ENCODE measurements at places on chromosomes 13 and 19.

DNA sequence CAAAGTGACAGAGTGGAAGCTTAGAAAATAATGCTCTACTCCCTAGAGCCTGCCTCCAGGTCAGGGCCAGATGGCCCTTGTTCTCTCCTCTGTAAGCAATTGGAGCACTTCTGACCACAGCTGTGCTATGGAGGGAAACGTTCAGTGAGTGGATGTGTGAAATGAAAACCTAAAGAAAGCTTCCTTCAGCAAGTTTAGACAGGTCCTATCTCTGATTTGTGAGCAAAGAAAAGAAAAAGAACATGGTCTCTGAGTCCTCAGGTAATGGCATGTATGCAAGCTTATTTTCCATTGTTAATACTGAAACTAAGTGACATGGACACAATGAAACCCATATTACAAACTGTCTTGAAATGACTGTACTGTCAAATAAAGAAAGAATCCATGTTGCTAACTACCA, 1486.8 kb downstream of the EFNB2 start:
- DNase-seq, result no peak

GRCh38 chr13:108155185-108156106, 59.9 kb downstream of the LIG4 start:
- peak; percentile 43 for DNase-seq

DNA sequence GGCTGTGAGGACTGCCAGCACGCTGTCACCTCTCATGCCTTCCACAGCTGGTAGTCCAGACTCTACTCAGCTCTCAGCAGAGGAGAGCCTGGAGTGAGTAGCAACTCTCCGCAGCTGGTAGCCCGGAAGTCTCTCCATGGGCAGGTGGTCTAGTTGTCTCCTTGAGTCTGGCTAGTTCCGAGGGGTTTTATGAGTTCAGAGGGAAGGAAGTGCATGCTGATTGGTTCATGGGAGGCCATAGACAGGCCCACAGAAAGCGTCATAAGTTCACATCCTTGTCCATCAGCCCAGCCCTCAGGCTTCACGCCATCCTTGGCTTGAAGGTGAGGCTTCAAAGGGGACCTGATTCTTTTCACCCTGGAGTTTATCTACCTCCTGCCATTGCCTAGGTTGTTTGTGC, 2662.4 kb upstream of the PCDH20 start:
- DNase-seq, result no peak

DNA sequence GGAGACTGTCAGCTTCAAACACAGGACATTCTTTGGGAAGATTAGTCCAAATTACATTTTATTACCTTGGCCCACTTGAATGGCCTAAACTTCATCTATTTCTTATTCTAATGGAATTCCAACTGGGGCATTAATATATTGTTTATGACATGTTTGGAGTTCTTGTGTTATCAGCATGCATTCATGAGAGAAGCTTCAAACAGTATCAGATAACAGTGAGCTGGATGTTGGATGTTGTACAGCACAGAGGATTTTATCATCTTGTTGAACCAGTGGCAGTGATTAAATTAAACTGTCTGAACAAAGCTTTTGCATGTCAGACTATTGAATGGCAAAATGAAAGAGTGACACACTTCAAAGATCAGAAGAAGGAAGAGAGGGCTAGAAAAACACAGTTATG, 50.0 kb downstream of the MZT1 start:
- no peak for DNase-seq

GRCh38 chr13:105972811-105973590, 562.5 kb downstream of the EFNB2 start:
- peak; percentile 37 for DNase-seq

DNA sequence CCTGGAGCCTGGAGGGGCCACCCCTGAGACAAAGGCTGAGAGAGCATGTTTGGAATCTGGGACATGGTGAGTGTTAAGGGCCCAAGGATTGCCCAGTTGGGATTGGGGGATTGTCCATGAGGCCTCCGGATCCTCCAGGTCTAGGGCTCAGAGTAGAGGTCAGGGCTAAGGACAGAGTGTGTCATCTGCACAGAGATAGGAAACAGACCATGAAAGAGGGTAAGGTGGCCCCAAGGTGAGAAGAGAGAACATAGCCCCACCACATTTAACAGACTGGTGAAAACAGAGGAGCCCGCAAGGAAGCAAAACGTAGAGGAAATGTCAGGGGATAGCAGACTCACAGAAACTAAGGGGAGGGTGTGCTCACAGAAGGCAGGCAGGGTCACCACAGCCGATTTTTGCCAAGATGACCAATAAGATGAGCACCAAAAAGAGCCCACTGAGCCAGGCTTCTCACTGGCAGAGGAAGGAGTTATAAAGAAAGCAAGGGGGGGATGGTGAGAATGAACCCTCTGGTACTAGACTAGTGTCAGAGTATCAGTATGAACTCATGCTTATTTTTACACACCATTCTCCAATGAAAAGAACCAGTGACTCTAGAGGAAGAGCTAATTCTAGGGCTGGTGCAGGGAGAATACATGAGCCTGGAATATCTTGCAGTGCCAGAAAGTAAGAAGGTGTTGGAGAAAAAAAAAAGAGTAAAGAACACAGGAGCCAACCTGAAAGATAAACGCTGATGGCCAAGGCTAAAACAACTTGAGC, 17.5 kb downstream of the DYRK1B start:
- DNase-seq, result no peak

DNA sequence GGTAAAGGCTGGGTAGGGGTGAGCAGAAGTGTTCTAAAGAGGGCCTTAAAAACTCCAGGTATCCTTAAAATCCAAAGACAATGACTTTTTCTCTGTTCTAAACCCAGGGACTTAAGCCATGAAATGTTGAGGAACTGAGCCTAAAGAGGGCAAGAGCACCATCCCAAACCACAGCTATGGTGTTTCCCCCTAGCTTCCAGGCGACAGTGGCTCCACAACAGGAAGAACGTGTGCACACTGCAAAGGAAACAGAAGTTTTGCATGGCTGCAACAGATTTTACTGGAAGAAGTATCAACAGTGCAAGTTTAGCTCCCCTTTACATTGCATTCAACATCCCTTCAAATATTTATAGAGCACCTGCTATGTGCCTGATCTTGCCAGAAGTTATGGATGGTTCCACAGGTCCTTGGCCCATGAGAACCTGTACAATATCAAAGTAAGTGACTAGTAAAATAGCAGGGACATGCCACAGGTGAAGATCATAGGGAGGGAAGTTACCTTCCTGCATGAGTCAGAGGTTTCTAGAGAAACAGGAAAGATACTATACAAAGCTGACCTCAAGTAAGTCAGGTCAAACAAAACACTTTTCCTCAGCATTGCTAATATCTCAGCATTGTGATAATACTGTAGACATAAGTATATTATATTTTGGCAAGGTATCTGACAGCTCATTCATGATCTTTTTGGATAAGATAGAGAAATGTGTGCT, 8.4 kb upstream of the KCTD12 start:
- DNase-seq, result no peak

DNA sequence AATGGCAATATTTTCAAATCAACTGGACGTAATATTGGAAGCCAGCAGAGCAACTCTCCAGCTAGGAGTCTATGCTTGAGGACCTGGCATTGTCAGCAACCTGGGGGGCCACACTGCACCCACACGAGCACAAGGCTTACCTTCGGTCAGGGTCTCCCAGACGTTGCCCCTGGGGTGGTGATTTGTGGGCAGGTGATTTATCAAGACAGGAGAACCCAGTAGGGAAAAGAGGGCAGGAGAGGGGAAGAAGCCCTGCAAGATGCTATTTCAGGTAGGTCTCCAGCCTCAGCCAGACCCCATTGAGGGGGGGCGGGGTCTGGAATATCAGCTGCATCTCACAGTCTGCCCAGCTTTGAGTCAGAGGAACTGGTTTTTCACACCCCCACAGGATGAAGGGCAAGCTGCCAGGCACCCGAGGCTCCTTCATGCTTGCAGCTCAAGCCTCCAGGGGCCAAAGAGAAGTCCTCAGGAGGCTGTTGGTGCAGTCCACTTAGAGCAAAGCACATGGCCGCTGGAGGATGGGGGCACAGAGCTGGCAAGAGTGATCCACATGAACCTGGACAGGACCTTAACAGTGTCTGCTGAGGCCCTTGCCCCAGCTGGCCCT, 80.9 kb upstream of the UQCRFS1 start:
- no peak for DNase-seq

- no peak for DNase-seq
Measured at GRCh38 chr13:101490406-101491015, 38.0 kb downstream of the ITGBL1 start.

GRCh38 chr13:63481334-63481733, 2065.7 kb upstream of the PCDH20 start:
- peak; percentile 63 for DNase-seq

DNA sequence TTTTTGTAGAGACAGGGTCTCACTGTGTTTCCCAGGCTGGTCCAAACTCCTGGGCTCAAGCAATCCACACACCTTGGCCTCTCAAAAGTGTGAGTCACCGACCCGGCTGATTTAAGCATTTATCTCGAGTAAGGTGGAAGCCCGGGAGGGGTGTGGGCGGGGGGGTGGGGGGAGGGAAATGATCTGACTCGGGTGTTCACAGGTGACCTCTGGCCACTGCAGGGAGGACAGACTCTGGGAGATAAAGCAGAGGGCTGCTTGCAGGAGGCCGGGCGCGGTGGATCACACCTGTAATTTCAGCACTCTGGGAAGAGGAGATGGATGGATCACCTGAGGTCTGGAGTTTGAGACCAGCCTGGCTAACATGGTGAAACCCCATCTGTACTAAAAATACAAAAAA, 7.9 kb downstream of the DENND1C start:
- no peak for DNase-seq

- no peak for DNase-seq
Measured at GRCh38 chr13:92805766-92806165, 420.8 kb upstream of the GPC6 start.

DNA sequence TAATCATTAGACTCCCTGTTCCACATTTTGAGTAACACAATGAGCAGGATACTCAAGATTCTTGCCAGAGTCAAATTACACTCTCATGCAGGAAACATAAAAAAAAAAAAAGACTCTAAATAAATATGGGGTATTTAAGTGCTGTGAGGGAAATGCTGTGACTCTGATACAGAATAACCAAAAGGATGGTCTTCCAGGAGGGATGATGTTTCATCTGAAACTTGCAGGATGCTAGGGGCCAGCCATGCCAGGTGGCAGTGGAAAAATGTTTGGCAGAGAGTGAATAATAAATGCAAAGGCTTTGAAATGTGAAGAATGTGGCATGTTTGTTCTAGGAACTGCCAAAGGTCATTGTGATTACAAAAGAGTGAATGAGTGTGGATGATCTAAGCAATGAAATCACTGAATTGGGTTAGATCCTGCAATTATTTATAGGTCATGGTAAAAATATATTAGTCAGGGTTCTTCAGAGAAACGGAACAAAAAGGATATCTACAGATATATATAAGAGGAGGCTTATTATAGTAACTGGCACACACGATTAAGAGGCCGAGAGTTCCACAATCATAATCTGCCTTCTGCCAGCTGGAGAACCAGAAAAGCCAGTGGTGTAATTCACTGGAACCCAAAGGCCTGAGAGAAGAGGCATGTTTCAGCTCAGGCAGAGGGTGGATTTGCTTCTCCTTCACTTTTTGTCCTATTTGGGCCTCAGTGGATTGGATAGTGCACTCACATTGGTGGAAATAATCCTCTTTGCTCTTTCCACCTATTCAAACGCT, 1832.8 kb upstream of the MIR17HG start:
- DNase-seq, result peak; percentile 7

DNA sequence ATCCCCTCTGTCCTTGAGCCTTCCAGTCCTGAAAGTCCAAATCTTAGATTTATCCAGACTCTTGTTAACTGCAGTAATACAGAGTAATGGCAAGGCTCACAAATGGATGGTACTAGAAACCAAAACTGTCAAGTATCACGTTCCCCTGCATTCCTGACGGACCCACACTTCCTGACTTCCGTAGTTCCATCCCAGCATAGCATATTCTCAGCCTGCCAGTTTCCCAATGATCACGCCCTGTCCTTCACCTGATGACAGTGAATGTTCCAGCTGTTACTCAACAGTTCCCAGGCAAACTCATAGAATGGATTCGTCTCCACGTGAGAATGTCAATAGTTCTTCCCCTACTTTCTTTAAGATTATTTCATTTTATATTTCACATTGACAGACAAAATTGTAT, 33.6 kb downstream of the SLC7A1 start:
- DNase-seq, result peak; percentile 30

DNA sequence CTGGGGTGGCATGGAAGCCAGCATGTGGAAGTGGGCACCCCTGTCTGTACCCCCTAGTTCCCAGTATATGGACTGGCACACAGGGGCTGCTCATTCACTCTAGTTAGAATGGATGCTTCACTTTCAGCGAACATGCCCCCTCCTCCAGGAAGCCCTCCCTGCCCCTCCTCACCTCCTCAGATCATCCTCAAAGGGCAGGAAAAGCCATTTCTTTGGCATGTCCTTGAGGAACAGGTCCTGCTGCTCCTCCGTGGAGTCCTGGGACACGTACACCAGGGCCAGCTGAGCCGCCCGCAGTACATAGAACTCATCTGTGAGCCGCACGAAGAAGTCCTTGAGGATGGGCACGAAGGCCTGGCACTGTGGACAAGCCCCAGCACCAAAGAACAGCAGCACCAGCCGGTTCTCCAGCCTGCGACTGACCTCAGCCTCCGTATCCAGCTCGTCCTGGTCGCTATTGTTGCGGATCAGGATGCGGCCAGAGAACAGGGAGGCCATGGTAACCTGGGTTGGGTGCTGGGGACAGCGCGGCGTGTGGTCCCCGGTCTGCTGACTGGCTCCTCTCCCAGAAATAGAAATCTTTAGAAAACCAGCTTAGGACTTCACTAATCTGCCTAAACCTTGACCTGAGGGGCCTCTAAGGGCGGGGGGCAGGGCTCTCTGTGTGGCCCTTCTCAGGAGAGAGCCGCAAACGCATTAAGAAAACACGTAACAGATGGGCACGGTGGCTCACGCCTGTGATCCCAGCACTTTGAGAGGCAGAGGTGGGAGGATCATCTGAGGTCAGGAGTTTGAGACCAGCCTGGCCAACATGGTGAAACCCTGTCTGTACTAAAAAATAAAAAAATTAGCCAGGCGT, at the start of gene NXNL1:
Gene NXNL1 (minus strand): TSS at position 555 of the 859 bp plus-strand sequence. CDS start 57 bp downstream, at position 498.
- DNase-seq, result no peak

DNA sequence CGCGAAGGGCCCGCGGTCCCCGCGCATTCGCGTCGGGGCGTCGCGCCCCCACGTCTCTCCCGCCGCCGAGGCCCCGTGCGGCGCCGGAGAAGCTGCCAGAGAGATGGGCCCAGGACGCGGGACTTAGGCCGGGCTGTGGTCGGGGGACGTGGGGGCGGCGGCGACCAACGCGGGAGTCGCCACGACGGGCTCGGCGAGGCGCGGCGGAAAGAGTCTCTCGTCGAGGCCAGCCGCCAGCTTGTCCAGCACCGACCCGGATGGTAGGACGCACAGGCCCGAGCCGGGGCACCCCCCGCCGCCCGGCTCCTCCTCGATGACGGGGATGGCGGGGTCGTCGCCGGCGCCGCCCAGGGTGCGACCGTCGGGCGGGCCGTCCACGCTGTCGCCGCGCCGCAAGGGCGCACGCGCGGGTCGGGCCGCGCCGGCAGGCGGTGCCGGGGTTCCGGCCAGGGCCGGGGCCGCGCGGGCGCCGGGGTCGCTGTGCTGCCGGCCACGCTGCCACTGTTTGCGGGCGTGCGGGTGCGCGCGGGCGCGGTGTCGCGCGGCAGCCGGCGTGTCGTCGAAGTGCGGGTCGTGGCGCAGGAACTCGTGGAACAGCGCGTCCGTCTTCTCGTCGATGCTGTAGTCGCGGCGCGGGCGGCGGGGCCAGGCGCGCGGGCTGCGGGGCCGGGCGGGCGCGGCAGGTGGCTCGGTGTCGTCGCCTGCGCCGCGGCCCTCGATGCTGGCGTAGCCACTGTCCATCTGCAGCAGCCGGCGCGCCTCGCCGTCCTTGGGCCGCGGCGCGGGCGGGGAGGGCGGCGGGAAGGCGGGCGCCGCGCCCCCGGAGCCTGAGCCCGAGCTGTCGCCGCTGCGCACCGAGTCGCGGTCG, 8.5 kb downstream of the CBARP start:
- DNase-seq, result no peak

- no peak for DNase-seq
Measured at GRCh38 chr13:52421216-52421615, 15.2 kb upstream of the THSD1 start.
